ENCODE measurements at places on chromosomes 7 and 10.

GRCh38 chr10:74593470-74593869, 232.9 kb upstream of the KAT6B start:
- DNase-seq = no peak

- peak; percentile 84 for DNase-seq
These were observed 46.6 kb upstream of the GRID1 start for GRCh38 chr10:86413046-86413728.

DNA sequence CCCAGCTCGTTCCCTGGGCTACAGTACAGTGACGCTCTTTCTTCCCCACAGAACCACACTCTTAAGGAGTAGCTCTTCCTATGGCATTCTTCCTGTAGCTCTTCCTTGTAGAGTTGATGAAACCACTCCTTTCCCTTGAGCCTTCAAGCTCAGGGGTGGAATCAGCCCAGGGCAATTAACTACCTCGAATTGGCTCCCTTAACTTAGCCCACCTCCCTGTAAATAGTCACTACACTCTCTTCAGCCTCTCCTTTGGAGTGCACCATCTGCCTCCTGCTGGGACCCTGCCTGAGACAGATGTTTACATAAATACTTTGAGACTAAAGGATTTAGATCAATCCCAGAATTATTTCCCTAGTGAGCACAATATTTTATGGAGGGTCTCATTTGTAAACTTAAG, 537.8 kb upstream of the AUTS2 start:
- DNase-seq = no peak

DNA sequence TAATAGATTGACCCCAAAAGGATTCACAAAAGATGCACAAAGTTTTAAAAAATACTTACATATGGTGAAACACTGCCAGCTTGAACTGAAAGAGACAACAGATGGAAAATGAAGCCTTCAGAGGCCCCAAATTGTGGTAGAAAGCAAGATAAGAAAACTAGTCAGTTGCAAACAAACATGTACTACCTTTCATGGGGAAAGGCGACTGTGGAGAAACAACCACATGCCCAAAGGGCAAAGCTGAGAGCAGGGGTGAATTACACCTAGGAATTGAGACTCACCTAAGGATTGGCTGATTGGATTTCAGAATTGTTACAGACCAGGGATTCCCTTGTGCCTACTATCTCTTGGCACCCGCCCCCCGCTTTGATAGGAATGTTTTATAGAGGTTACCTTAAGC, 13.1 kb downstream of the EPC1 start:
- no peak for DNase-seq

Measured in T-helper 2 cell (primary cell).